GM12865 (cell line): ENCODE measurements at places on chromosomes 3 and 15.

DNA sequence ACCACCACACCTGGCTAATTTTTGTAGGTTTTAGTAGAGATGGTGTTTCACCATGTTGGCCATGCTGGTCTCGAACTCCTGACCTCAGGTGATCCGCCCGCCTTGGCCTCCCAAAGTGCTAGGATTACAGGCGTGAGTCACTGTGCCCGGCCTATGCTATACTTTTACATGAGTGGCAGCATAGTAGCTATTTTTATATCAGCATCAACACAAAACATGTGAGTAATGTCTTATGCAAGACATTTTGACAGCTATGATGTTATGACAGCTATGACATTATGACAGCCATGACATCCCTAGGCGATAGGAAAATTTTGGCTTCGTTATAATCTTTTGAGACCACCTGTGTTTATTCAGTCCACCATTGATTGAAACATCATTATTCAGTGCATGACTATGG is 4.1 kb upstream of the NAALADL2 start:
- no peak for DNase-seq

DNA sequence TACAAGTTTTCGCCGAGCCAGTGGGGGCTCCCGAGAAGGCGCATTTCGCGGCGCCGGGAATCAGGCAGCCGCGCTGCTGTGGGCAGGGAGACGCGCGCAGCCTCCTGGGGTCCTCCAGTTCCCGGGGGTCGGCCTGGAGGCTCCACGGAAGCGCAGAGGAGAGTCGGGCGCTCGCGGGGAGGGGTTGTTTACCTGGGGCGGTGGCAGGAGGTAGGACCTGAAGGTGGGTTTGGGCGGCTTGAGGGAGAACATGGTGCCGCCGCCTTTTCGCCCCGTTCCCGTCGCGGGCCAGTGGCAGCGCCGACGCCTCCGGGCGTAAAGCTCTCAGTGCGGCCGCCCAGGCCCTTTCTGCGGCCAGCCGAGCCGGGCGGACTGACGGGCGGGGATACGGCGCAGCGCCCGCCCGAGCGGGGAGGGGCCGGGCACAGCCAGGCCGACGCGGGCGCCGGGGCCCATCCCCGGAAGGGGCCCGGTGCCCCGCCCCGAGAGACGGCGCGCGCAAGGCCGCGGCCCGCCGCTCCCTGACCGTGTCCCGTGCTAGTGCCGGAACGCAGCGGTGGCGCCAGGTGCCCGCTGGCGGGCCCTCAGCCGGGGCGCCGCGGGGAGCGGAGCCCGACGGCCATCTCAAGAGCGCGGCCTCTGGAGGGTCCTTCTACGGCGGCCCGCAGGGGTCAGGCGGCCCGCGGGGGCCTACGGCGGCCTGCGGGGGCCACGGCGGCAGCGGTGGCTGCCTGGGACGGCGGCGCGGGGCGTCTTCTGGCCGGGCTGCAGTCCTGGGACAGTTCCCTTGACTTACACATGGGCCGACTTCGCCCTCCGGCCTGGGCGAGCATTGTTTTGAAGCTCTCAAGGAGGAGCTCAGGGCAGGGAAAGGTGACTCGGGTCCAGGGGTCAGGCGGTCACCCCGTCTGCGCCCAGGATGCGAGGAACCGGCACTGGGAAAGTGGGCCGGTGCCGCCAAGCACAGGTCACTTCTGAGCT is at the start of gene MTMR10:
MTMR10 (minus strand) TSS at position 374 of the 981 bp plus-strand sequence; CDS start at position 252, 122 bp downstream.
- peak; percentile 91 for DNase-seq

DNA sequence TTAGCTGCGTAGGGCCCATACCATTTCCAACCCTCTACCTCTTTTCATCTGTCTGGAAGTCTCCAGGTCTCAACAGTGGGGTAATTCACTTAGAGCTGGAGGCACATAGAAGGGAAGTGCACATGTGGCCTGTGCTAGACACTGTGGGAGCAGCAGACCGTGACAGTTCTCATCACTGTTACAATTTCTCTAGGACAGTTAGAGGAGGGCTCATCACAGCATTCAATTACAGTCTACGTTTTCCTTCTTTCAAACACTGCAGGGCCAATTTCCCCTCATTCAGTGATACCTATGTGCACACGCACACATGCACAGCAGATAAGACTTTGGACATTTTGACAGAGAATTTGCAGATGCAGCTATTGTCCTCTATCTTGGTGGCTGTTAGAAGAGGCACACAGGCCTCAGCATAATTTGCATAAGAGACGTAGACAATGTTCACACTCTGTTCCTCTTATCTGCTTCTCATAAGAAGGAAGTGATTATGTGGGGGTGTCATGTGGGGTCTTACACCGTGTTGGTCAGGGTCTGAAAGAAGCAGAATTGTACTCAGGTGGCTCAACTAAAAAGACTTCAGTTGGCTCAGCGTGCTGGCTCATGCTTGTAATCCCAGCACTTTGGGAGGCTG is 12.6 kb upstream of the HRG start:
- peak; percentile 73 for DNase-seq

- DNase-seq: no peak
Observed at GRCh38 chr15:99917252-99917651, 184.0 kb upstream of the LYSMD4 start.

DNA sequence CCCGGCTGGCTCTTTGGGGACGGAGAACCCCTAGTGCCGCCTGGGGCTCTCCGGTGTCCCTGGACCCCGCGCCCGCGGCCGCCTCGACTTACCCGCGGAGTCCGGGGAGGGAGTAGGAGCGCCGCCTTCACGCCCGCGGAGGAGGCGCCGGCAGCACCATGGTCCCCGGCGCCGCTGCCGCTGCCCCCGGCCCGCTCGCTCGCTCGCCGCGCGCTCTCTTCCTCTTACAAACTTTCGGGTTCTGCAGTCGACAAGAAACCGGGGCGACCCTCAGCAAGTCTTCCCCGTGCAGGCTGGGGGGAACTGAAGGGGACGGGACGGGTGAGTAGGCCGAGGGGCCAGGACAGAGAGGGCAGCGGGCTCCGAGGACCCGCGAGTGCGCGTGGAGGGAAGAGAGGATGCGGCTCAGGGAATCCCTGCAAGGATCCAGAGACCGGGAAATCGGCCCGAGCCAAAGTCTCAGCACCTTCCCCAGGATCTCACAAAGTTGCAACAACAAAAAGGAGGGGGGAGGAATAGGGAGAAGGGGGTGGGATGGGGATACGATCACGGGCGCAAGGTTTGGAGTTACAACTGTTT is 2.0 kb downstream of the FOXP1 start:
- DNase-seq: no peak

GRCh38 chr15:26970712-26971210 is at the start of gene GABRG3:
TSS of gene GABRG3 (plus strand) at chr15:26971181.
- no peak for DNase-seq

- DNase-seq: no peak
Observed at GRCh38 chr3:179603321-179603720, 1.1 kb downstream of the MRPL47 start.

GRCh38 chr3:46895761-46896160 is 18.2 kb downstream of the PTH1R start:
- DNase-seq: no peak

GRCh38 chr3:50583897-50584296 is 14.6 kb downstream of the HEMK1 start:
- no peak for DNase-seq

DNA sequence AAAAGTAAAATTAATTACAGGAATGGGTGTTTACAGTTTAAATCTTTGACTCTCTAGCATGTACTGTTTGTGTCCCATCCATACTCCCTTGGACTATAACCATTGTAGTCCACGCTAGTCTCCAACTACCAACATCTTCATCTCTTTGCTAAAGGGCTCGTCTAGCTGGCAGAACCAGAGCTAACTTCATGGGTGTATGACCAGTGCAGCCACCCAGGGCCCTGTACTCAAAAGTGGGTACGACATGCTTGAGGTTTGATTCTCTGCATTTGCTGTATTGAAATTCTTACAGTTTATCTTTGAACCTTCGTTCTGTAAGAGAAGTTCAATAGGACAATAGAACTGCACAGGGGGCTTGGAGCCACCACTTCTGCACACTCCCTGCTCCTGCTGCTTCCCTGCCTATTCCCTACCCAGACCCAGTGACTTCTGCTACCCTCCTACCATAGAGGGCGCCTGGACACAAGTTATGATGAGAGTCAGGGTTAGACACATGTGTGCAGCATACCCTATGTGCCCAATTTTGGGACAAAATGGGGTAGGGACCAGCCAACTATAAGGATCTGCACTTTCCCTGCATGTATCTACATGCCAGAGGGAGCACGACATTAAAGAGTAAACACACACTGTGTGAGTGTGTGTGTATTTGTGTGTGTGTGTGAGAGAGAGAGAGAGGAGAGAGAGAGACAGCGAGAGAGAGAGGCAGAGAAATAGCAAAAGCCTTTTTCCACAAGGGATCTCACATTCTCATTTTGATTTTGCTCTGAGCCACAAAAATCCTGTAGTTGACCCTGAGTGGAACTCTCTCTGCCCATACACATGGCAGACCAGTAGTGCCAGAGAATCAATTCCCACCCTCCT is 59.0 kb upstream of the NECTIN3 start:
- DNase-seq: no peak

- DNase-seq: no peak
Observed at GRCh38 chr3:126538966-126539365, 15.0 kb downstream of the CHST13 start.

DNA sequence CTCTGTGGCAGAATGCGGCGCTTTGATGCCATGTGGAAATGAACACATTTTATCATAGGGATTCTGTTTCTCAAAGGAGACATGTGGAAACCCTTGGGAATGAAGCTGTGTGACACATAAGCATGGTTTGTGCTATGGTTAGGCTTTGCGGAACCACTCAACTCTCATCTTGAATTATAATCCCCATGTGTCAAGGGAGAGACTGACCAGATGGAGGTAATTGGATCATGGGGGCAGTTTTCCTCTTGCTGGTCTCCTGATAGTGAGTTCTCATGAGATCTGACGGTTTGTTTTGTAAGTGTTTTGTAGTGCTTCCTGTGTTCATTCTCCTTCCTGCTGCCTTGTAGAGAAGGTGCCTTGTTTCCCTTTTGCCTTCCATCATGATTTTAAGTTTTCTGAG is 1109.2 kb upstream of the ALCAM start:
- DNase-seq: no peak

DNA sequence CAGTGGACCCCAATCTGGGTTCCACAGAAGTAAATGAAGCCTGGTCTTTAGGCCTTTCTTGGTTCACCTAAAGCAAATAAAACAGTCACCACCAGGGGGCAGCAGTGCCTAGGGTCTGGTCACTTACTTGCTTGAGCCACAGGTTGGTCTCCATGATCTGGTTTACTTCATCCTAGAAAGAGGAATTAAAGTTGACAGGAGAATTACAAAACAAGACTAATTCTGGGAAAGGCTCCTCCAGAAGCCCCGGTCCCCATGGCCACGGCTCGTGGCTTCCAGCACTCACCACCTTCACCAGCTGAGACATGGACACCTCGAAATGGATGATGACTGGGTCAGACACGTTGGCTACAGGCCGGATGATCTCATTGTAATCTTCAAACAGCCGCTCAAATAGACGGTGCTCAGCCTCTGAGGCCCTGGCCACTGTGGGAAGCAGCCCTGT is 2.3 kb downstream of the CHRNA3 start:
- peak; percentile 87 for DNase-seq
